Right ventricle myocardium superior (tissue), 1 donor: ENCODE measurements at places on chromosomes 11 and 22.

GRCh38 chr11:58980159-58980843 lies 41.0 kb downstream of the GLYATL1 start:
- no peak for DNase-seq

DNA sequence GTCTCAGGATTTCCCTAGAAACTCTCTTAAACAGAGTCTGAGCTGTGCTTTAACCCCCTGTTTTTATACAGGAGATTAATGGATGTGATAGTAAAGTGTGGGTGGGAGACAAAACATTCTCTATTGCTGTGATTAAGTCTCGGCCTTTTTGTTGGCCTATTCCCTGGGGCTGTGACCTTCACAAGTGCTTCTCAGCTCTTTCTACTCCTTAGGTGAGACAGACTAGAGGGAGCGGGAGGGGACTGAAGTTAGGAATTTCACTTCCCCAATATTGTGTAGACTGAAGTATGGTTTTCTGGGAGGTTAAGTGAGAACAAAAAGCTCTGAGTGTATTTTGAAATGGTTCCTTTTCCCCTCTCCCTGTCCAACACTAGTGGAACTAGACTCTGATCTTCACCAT lies 29.8 kb upstream of the OR8B8 start:
- no peak for DNase-seq

DNA sequence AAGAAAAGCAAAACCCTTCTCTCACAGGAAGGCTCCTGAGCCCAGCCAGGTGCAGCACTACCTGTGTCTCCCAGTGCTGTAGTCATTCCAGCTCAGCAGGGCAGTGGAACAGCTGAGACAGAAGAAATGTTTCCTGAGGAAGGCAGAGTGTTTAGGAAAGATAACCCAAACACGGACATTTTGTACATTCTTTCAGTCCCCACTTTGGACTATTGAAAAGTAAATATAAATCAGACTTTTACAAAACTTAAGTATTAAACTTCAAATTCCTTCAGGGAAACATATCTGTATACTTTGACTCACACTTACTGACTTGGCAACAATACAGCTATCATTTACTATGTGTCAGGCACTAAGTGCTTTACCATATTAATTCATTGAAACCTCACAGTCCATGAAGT lies 40.4 kb downstream of the RRAS2 start:
- DNase-seq: no peak

DNA sequence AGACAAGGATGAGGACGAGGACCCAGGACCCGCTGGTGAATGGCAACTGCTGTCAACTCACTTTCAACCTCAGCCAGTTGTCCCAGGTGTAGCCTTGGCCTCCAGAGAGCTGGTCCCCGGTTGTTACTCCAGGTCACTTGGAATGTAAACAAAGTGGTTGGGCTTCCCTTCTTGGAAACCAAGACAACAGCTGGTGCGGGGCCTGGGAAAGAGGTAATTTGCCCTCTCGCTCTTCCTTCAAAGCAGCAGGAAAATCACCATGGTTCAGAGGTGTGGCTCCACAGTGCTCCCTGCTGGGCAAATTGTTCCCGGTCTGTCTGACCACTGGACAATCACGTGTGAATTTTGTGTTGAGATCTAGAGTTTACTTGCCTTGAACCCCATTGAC lies 15.0 kb downstream of the SLC1A2 start:
- no peak for DNase-seq

- no peak for DNase-seq
Measured at GRCh38 chr11:29481738-29482137, 535.1 kb downstream of the KCNA4 start.

GRCh38 chr22:37804881-37805809 lies 2.6 kb upstream of the GCAT start:
- peak; percentile 94 for DNase-seq
